Peyer's patch (tissue), 4 donors: ENCODE measurements at places on chromosomes 1 and 21. TPM values are rescaled to one million over a fixed set of nuclear protein-coding genes. Genes with fewer than 3 reads are reported as not detected.

- DNase-seq, result no peak
Measured at GRCh38 chr1:66777831-66778230, 23.2 kb downstream of the INSL5 start.

DNA sequence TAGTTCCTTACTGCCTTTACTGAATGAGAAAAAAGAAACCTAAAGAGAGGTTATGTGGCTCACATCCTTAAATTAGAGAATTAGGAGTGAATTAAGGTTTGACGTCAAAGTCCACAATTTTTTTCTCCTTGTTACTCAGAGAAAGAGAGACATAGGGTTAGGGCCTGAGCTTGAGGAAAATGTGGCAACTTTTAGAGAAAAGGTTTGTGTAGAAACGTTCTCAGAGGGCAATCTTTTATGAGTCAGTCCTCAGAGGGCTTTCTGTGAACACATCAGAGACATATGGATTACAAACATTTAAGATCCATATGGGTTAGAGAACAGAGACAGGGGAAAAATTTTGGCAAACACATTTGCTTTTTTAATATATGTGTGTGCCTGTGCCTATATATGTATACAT is 242.8 kb downstream of the TGFB2 start:
- DNase-seq, result no peak

- DNase-seq, result peak; percentile 90
Measured at GRCh38 chr1:44786138-44786840, 1.7 kb downstream of the BEST4 start.

PPFIA4 gene
- 1.7 TPM for total RNA-seq

TMEM82 gene
- 42.4 TPM for total RNA-seq

DNM3 gene
- total RNA-seq, result 2.5 TPM

GRCh38 chr1:98405581-98406074 is 255.9 kb upstream of the SNX7 start:
- no peak for DNase-seq

DNA sequence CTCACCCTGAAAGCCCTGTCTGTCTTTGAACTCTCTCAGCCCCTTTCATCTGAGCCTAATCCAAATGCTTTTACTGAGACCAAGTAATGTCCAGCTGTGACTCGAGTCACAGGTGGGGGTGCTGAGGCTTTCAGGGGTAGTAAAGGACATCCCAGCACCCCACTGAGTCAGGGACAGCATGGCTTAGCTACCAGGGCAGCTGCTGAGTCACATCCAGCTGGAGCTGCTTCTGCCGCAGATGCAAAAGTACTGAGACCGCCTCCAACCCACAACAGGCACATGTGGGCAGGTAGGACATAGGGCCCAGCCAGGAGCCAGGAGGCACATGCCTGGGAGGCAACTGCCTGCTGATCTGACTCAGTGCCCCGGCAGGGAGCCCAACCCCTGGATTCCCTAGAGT is 6.7 kb upstream of the VSIG8 start:
- no peak for DNase-seq

- peak; percentile 91 for DNase-seq
Measured at GRCh38 chr1:111471012-111471411, 2.8 kb upstream of the C1orf162 start.

DNA sequence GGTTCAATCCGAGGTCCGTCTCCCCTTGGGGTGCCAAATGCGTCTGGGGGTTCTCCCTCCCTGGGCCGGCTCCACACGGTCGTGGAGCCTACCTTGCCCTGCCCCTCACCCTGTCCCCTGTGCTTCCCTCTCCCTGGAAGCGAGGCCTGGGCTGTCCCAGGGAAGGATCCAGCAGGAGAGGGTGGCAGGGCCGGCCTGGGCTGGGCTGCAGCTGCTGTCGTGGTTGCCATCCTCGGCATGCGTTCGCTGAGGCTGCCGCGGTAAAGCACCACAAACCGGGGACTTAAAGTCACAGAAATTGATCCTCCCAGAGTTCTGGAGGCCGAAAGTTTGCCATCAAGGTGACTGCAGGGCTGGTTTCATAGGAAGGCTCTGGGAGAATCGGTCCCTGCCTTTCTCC is 123.0 kb upstream of the TMPRSS2 start:
- no peak for DNase-seq

GRCh38 chr21:35911412-35912191 is 148.7 kb downstream of the SETD4 start:
- DNase-seq, result no peak

SPRR3 gene
- not detected for total RNA-seq

MYBPHL gene
- total RNA-seq, result not detected

DNA sequence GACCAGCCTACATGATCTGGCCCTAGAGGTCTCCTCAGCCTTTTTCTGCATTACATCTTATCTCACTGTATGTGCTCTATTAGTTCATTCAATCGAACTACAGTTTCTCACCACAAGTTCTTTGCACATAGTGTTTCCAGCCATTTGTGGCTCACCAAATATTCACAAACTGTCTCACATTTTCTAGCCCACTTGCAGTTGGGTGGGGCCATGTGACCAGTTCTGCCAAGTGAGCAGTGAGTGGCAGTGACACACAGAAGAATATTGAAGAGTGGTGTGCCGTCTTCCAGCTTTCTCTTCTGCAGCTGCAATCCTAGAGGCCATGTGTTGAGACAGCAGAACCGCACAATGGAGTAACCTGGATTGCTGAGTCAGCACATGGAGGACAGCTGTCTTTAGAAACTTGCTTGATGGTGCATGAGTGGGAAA is 103.2 kb upstream of the ZNF644 start:
- no peak for DNase-seq

CAMTA1 gene
- 57.4 TPM for total RNA-seq

POLR3GL gene
- 13.9 TPM for total RNA-seq

GRCh38 chr21:41216486-41216885 is 48.5 kb downstream of the BACE2 start:
- no peak for DNase-seq

DNA sequence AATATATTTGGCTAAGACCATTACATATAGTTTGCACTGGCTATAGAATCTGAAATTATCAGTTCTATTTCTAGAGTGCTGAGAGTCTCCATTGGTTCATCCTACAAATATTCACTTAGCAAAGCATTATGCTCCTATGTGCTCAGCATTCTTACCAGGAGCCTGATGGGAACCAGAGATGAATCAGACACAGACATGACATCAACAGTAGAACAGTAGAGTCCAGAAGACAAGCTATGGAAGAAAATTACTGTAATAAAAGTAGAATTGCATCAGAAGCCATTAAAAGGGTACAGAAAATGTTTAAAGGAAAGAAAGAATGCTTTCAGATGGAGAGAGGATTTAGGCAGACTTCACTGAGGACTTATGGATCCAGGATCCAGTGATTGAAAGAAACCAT is 271.7 kb upstream of the SNX7 start:
- no peak for DNase-seq

LRRC7 gene
- 0.57 TPM for total RNA-seq

GRCh38 chr1:109631513-109632505 is 12.2 kb downstream of the AMPD2 start:
- no peak for DNase-seq

DNA sequence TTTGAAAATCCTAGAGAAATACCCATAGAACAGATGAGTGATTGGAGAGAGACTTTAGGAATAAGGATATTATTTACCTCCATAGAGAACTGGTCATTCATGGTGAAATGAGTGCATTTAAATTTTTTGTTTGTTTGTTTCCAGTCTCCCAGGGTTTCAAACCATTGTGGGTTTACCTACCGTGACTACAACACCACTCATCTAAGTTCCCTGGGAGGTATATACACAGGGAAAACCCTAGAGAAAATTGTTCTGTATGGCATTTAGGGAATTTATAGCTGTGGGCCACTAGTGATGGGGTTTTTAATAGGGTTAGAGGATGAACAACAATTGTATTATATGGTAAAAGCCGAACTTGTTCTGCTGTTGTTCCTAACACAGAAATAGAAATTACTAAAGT is 109.2 kb downstream of the USP25 start:
- no peak for DNase-seq

PGLYRP4 gene
- not detected for total RNA-seq

TFF2 gene
- total RNA-seq, result not detected

GRCh38 chr1:186498695-186499389 is 37.9 kb upstream of the PDC start:
- no peak for DNase-seq

DNA sequence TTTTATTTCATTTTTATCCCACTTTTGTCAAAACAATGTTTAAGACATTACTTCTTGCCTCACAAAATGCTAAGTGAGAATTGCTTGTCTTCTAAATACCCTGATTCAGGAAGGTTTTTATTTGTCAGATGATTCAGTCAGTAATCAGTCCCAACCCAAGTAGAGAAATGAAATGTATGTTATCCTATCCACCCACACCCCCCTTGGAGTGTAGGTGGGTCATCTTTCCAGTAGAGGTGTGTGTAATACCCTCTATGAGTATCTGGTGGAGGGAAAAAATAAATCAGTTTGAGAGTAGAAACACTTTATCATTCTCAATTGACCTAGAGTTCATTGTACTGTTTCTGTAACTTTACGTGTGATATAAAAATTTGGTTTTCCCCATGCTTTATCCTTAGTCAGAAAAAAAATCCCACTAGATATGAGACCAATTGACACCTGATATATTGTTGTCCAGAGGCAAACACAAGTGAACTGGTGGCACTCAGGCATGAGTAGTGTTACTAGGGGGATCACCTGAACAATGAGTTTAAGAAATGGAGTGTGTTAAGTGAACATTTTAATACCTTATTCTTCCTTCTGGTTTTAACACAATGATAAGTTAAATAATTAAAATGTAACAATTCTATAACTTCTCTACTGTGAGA is 153.8 kb upstream of the C1orf105 start:
- no peak for DNase-seq

DNA sequence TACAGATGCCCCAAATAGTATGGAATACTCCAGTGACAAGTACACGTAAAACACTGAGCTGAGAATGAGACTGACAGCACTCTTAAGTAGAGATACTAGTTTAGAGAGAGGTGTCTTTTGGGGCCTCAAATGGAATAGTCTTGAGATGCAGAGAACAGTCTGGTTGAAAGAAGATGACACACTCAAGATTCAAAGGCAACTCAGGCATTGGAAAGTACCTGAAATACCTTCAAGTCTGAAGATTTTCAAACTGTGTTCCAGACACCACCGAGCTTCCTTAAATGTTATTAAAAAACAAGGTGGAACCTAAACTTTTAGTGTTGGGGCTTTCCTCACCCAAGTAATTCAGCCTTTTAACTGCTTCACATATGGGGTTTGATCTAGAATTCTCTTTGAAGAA is 437.7 kb downstream of the OMA1 start:
- no peak for DNase-seq

GRCh38 chr1:144101397-144102045 is 129.7 kb upstream of the FAM72C start:
- DNase-seq, result peak; percentile 16

- DNase-seq, result peak; percentile 53
Measured at GRCh38 chr1:8211883-8212579, 105.9 kb upstream of the SLC45A1 start.

- DNase-seq, result no peak
Measured at GRCh38 chr1:116470671-116471070, 97.6 kb downstream of the ATP1A1 start.

DNA sequence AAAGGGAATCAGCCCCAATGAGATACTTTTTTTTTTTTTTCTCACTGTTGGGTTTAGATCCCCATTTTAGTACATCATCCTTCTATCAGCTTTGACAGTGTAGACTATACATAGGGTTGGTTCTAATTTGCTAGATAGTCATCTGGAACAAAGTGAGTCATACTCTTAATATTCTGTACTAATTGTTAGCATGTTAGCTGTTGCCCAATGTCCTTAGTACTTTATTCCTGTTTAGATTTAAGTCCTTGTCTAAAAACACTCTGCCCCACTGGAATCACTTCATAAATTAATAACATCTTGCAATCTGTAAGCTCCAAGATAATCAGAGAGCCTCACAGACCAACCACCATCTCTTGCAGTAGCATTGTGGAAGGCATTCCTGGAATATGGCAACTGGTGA is 209.8 kb upstream of the KIAA0040 start:
- DNase-seq, result no peak

SLC25A33 gene
- total RNA-seq, result 2.5 TPM

DNA sequence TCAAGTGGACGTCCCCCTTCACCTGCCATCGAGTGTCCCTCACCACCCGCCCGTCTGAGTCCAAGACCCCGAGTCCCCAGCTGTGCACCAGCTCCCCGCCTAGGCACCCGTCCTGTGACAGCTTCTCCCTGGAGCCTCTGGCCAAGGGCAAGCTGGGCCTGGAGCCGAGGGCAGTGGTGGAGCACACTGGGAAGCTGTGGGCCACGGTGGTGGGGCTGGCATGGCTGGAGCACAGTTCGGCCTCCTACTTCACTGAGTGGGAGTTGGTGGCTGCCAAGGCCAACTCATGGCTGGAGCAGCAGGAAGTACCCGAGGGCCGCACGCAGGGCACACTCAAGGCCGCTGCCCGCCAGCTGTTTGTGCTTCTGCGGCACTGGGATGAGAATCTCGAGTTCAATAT is 63.2 kb downstream of the VWA5B1 start:
- DNase-seq, result no peak

ADIPOR1 gene
- 68.5 TPM for total RNA-seq

GRCh38 chr1:63902844-63903589 is 129.2 kb downstream of the ROR1 start:
- DNase-seq, result no peak

OLFM3 gene
- not detected for total RNA-seq

KIF14 gene
- 0.85 TPM for total RNA-seq

- no peak for DNase-seq
Measured at GRCh38 chr1:151364996-151365395, 7.5 kb downstream of the SELENBP1 start.

TRPM2 gene
- total RNA-seq, result 27.2 TPM

MAGOH gene
- total RNA-seq, result 19.8 TPM

FBXO2 gene
- total RNA-seq, result 3.1 TPM

GRCh38 chr1:74613894-74614293 is 59.7 kb downstream of the ERICH3 start:
- no peak for DNase-seq

FAM72C gene
- not detected for total RNA-seq

DNA sequence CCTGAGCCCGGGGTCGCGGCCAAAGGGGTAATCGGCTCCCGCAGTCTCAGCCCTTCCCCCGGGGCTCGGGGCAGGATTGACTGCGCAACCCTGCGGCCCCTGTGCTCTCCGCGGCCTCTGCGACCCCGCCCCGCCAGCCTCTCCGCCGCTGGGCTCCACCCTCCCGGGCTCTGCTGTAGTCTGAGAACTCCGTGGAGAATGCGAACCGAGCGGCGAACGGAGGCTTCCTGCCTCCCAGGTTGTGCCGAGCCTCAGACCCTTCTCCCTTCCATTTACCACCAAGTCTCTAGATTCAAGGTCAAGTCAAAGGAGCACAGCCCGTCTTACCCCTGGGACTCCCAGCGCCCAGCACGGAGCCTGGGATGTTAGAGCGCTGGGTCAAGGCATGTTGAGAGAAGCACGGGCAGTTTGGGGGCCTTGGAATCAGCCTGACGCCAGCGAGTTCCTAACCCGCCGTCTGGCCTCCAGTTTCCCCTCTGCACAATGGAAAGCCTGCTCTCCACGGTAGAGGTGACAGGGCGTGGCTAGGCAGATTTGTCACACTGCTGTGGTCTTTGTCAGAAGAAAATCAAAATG is 3.0 kb downstream of the ATP2B4 start:
- peak; percentile 66 for DNase-seq

DNA sequence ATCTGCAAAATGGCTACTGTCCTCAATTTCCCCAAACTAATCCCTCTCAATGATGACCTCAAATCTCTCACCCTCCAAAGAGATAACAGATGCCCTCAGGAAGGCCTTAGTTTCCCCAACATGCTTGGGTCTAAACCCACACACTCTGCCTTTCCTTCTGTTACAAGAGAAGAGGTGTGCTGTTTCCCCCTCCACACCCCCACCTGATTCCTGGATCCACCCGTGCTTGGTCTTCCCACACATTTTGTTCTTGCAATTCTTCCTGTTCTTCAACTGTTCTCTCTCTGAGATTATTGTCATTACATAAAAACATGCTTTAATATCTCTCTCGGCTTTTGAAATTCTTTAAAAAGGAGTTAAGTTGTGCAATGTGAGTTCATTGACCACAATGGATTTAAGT is 5.7 kb upstream of the CBR3 start:
- DNase-seq, result no peak
